ENCODE measurements at places on chromosomes 11 and 22. TPM values are rescaled to one million over a fixed set of nuclear protein-coding genes. Genes with fewer than 3 reads are reported as not detected.

DNA sequence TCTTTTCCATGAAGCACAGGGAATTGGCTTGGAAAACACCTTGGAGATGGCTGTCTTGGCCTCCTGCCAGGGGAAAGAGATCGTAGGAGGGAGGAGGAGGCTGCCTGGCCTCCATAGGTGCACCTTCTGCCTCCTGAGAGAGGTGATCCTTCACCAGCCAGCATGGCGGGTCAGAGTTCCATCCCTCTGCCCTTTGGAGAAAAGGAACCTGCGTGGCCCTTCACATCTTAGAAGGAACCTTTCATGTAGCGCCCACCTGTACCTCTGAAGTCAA lies 58.2 kb upstream of the DRD2 start:
- H3K4me1 ChIP-seq: no peaks in the 10 kb centered on the region
- no peak for DNase-seq
- H3K27me3 ChIP-seq: no peaks in the 10 kb centered on the region
- no peak overlapping the region for H3K4me3 ChIP-seq
- no peak overlapping the region for H3K27ac ChIP-seq
- no peaks in the 10 kb centered on the region for H3K36me3 ChIP-seq

- H3K4me3 ChIP-seq: no peak overlapping the region
- no peaks in the 10 kb centered on the region for H3K27me3 ChIP-seq
- H3K4me1 ChIP-seq: no peaks in the 10 kb centered on the region
Observed at GRCh38 chr11:392102-392777, 1.8 kb upstream of the PKP3 start.

GRCh38 chr11:20723366-20723765 lies 54.0 kb downstream of the NELL1 start:
- no peaks in the 10 kb centered on the region for H3K4me1 ChIP-seq
- H3K36me3 ChIP-seq: no peaks in the 10 kb centered on the region
- H3K27ac ChIP-seq: no peak overlapping the region
- no peak overlapping the region for H3K4me3 ChIP-seq
- no peak for DNase-seq

DNA sequence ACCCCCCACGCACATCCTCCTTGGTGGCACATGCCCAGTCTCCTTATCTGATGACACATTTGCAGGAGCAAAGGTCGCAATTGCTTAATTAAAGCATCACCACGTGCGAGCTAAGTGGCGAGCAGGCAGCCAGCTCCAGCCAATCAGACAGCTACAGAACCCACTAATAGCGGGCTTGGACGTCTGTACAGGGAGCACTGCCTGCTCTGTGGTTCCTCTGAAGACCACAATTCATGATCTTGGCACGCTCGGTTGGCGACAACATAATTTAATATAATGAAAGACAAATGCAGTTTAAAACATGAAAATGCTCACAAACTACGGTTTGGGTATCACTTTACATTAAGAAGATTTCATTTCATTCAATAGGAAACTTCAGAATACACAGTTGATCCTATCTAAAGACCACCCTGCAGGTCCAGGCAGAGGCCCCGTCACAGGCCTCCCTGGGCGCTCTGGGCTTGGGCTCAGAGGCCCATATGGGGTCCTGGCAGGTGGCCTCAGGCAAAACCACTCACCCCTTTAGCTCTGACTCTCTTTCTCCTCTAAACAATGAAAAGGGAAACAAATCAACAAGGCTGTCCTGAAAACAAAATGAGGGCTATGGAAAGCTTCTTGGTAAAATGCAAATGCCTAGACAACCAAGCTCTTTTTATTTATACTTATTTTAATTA lies 10.4 kb downstream of the PACSIN2 start:
- peaks cover 47% of the 10 kb centered on the region for H3K4me1 ChIP-seq
- no peak overlapping the region for H3K4me3 ChIP-seq
- no peaks in the 10 kb centered on the region for H3K36me3 ChIP-seq
- H3K27ac ChIP-seq: no peak overlapping the region
- peak; percentile 70 for DNase-seq
- H3K27me3 ChIP-seq: no peaks in the 10 kb centered on the region

- no peak for DNase-seq
- H3K27me3 ChIP-seq: no peaks in the 10 kb centered on the region
- H3K36me3 ChIP-seq: no peaks in the 10 kb centered on the region
- no peaks in the 10 kb centered on the region for H3K4me1 ChIP-seq
- no peak overlapping the region for H3K27ac ChIP-seq
- H3K4me3 ChIP-seq: no peak overlapping the region
Observed at GRCh38 chr11:70844387-70844786, 408.0 kb downstream of the SHANK2 start.

- no peak for DNase-seq
- H3K4me3 ChIP-seq: no peak overlapping the region
- H3K27me3 ChIP-seq: no peaks in the 10 kb centered on the region
- no peak overlapping the region for H3K27ac ChIP-seq
- H3K36me3 ChIP-seq: no peaks in the 10 kb centered on the region
Observed at GRCh38 chr11:85182441-85183387, 444.4 kb downstream of the DLG2 start.

GRCh38 chr22:41538583-41538982 lies 5.7 kb downstream of the POLR3H start:
- no peaks in the 10 kb centered on the region for H3K27me3 ChIP-seq
- no peaks in the 10 kb centered on the region for H3K36me3 ChIP-seq
- DNase-seq: no peak
- no peak overlapping the region for H3K27ac ChIP-seq
- H3K4me1 ChIP-seq: peaks cover 16% of the 10 kb centered on the region

GRCh38 chr11:43581370-43582023 lies 99.0 kb upstream of the HSD17B12 start:
- H3K4me3 ChIP-seq: no peak overlapping the region
- H3K27me3 ChIP-seq: peaks cover 8% of the 10 kb centered on the region
- H3K27ac ChIP-seq: no peak overlapping the region
- DNase-seq: no peak

GRCh38 chr11:3934658-3935057 lies 79.2 kb downstream of the STIM1 start:
- H3K36me3 ChIP-seq: no peaks in the 10 kb centered on the region
- no peaks in the 10 kb centered on the region for H3K4me1 ChIP-seq
- DNase-seq: no peak
- H3K27me3 ChIP-seq: no peaks in the 10 kb centered on the region

DNA sequence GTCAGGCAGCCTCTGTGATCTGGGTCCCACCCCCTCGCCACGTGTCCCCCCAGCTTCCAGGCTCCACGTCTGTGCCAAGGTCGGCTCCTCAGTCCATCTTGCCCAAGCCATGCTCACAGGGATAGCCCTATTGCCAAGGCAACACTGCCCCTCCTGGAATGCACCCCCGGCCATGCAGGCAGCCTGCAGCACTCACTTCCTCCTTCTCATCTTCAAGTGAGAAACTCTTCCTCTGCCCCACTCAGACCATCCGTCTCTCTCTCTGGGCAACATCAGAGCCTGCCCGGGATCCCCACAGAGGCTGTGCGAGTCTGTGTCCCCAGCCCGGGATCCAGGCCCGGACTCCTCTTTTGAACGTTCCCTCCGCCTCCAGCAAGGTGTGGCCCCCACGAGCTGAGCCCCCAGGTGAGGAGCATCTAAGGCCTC lies 852.3 kb downstream of the BRD1 start:
- H3K36me3 ChIP-seq: no peaks in the 10 kb centered on the region
- no peak for DNase-seq
- no peak overlapping the region for H3K27ac ChIP-seq
- no peaks in the 10 kb centered on the region for H3K27me3 ChIP-seq
- H3K4me1 ChIP-seq: no peaks in the 10 kb centered on the region

DNA sequence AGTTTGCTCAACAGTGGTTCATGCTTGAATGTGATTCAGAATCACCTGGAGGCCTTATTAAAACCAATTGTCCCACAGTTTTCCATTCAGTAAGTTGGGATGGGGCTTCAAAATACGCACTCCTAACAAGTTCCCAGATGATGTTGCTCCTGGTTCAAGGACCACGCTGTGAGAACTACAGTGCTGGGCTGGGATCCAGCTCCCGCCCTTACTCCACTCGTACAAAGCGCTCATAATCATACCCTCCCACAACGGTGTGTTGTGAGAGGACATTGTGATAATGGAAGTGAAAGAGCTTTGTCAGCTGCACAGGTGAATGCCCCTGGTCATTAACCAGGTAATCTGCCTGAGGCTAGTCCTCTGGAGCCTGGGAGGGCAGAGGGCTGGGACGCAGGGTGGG lies 1.3 kb upstream of the CD82 start:
- no peaks in the 10 kb centered on the region for H3K27me3 ChIP-seq
- DNase-seq: no peak
- peak overlapping the region; percentile 93 for H3K27ac ChIP-seq
- peak overlapping the region; percentile 70 for H3K4me3 ChIP-seq
- no peaks in the 10 kb centered on the region for H3K4me1 ChIP-seq

DNA sequence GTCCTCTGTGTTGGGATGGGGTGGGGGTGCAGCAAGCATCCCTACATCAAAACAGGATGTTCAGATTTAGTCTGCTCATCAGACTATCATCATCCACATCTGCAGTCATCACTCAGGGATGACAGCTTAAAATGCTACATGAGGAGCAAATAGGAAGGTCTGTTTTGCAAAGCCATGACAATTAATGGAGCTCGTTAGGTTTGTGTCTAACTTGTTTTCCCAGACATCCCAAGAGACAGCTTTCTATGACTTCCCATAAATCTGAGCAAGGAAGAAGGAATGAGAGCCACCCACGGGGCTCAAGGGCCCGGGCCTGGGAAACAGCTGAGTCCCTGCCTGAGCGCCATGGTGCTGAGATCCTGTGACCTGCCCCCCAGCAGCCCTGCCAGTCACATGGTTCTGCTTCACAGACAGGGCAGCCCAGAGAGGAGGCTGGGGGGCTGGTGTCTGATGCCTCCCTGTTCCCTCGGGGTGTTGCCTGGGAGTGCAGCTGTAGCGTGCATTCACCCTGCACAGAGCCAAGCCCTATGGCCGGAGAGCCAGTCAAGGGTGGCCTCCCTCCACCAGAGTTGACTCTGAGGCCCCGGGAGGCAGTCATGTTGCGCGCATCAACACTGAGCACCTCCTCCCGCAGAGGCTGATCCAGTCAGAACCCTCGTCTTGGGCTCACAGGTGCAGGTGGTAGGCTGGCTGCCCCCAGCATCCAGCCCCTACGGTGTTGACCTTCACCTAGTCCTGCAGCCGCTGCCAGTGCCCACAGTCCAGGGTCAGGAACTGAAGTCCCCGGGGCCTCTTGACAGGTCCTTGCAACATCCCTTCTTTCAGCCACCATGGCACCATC lies 12.1 kb downstream of the DERL3 start:
- peaks cover 24% of the 10 kb centered on the region for H3K4me1 ChIP-seq
- peaks cover 5% of the 10 kb centered on the region for H3K36me3 ChIP-seq
- H3K27me3 ChIP-seq: no peaks in the 10 kb centered on the region
- no peak for DNase-seq
- no peak overlapping the region for H3K27ac ChIP-seq

DNA sequence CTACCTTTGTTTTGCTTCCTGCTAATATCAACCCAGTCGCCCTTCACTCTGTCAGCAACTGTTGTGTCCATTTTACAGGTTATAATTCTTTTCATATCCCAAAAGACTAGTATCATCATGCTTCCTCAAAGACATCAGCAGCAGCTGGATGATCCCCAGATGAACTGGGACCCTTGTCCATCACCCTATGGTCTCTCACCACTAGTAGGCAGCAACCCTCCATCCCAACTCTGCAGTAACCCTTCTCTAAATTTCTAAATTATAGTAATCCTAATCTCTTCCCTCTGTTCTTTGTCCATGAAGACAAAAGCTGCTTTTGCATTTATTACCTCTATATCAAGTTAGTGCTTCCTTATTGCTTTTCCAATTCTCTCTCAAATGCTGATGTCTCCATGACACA lies 1025.8 kb downstream of the FAM181B start:
- H3K36me3 ChIP-seq: no peaks in the 10 kb centered on the region
- no peak for DNase-seq
- H3K4me3 ChIP-seq: no peak overlapping the region
- H3K27ac ChIP-seq: no peak overlapping the region
- H3K27me3 ChIP-seq: no peaks in the 10 kb centered on the region
- H3K4me1 ChIP-seq: no peaks in the 10 kb centered on the region

DNA sequence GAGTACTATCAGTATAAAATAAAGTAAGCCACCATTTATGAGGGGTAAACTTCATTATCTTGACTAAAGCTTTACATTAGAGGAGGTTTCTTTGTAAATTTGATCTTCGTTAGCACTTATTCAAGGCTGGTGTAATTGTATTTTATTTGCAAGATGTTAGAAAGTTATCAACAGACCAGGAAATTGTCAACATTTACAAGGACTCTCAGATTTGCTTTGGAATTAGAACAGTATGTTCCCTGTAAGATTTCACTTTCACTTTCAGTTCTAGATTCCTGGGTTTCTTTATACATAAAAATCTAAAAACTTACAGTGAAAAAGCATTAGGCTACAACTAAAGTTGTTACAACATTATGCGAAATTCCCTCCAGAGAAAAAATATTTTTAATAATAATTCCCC lies 4.6 kb upstream of the BIRC3 start:
- H3K36me3 ChIP-seq: no peaks in the 10 kb centered on the region
- DNase-seq: no peak
- peak overlapping the region; percentile 26 for H3K4me3 ChIP-seq
- H3K27ac ChIP-seq: peak overlapping the region; percentile 73
- H3K4me1 ChIP-seq: no peaks in the 10 kb centered on the region
- no peaks in the 10 kb centered on the region for H3K27me3 ChIP-seq

GRCh38 chr22:43338766-43339345 lies 4.3 kb downstream of the SCUBE1 start:
- DNase-seq: no peak
- no peaks in the 10 kb centered on the region for H3K27me3 ChIP-seq
- no peak overlapping the region for H3K4me3 ChIP-seq
- no peaks in the 10 kb centered on the region for H3K36me3 ChIP-seq

GRCh38 chr11:66979336-66979980 lies 4.4 kb downstream of the C11orf86 start:
- no peaks in the 10 kb centered on the region for H3K27me3 ChIP-seq
- H3K36me3 ChIP-seq: no peaks in the 10 kb centered on the region
- DNase-seq: no peak
- H3K4me1 ChIP-seq: no peaks in the 10 kb centered on the region
- no peak overlapping the region for H3K27ac ChIP-seq

DNA sequence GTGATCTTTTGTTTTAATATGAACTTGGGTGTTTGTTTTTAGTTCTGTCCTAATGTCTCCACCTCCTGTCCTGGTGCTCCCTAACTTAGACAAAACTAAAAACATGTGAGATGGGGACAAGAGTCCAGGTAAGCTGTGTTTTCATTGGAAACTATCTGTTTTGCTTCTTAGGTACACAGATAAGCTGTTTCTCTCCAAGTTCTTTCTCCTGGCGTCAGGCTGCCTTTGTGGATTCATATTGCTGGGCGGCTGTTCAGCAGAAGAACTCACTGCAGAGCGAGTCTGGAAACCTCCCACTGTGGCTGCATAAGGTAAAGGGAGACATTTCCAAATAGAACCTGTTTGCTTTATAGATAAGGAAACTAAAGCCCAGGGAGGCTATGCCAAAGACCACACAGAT lies 24.7 kb downstream of the PANX1 start:
- DNase-seq: peak; percentile 45
- no peaks in the 10 kb centered on the region for H3K36me3 ChIP-seq
- H3K4me1 ChIP-seq: peaks cover 43% of the 10 kb centered on the region
- no peak overlapping the region for H3K4me3 ChIP-seq

- peak overlapping the region; percentile 2 for H3K4me3 ChIP-seq
- no peaks in the 10 kb centered on the region for H3K4me1 ChIP-seq
- H3K27ac ChIP-seq: peak overlapping the region; percentile 71
- H3K36me3 ChIP-seq: no peaks in the 10 kb centered on the region
Observed at GRCh38 chr22:17769013-17769715, 5.1 kb downstream of the BID start.

The CLDN5 gene
- 12.1 TPM for total RNA-seq

The SERPIND1 gene
- total RNA-seq: 55.2 TPM

The PATZ1 gene
- 16.0 TPM for total RNA-seq

The SCGB1D2 gene
- not detected for total RNA-seq

The OR5B21 gene
- not detected for total RNA-seq

The MYEOV gene
- 0.54 TPM for total RNA-seq

The FXYD2 gene
- 10.6 TPM for total RNA-seq

The CARD18 gene
- not detected for total RNA-seq

The RIMBP3C gene
- total RNA-seq: 0.07 TPM

Measured in right lobe of liver (tissue), 6 donors.